ENCODE measurements at places on chromosomes 2 and 18.

- DNase-seq: no peak
Measured at GRCh38 chr2:33477473-33478468, 1.3 kb downstream of the RASGRP3 start.

GRCh38 chr18:24560511-24560981, 100.1 kb downstream of the HRH4 start:
- DNase-seq: no peak

- DNase-seq: no peak
Measured at GRCh38 chr2:181458871-181459270, 1.7 kb downstream of the ITGA4 start.

DNA sequence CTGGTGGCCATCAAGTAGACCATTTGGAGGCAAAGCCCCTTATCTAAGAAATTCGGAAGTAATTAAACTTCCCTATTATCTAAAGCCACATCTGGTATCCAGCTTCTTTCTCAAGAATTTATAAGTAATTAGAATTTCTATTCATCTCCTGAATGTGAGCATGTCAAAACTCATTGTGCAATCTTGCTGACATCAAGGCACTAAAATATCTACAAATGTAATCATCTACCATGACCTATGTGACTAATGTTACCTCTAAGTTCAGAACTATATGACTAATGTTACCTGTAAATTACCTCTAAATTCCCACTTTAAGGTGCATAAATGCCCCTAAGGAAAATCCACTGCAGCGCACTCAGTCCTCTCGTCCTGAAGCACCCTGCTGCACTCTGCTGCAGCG, 773.0 kb downstream of the CPS1 start:
- no peak for DNase-seq

GRCh38 chr2:2043394-2043793, 287.7 kb downstream of the MYT1L start:
- no peak for DNase-seq

- DNase-seq: no peak
Measured at GRCh38 chr2:224401641-224402342, at the start of gene FAM124B. TSS of gene FAM124B (minus strand) at chr2:224402107. CDS start at chr2:224401768, 339 bp downstream.

GRCh38 chr2:148957023-148957422, 81.5 kb upstream of the LYPD6B start:
- no peak for DNase-seq

GRCh38 chr2:118842661-118843482, 4.6 kb downstream of the EN1 start:
- DNase-seq: no peak

DNA sequence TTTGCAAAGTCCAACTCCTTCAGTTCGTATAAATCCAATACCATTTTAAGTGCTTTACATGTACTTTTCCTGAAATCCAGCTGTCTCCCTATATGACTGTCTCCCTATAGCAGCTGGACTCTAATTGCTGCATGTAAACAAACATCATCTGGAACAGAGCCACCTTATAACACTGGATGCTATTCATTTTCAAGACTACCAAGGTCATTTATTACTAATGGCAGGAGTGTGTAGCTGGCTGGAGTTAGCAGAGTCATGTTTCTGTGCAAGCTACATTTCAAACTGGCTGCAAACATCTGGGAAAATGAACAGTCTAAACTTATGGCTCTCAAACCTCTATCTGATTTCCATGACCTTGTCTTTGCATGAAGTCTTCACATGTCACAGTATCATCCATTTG, 575.2 kb downstream of the PIK3C3 start:
- DNase-seq: no peak

All from RKO (cell line).